ENCODE measurements at places on chromosomes 3 and 15.

DNA sequence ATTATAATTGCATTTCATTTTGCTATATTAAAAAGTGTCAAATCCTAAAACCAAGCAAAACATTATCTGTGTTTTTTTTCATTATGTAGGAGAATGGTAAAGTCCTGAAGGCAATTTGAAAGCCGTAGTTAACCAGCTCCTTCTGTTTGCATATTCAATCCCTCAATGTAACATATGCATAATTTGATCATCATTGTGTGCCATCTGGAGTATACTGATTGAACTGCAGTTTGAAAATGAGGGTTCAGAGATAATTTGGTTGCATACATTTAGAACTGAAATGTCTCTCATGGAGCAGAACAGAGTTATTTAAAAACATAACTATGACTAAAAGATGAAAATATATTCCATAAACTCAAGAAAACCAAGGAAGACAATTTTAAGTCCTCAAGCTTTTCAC lies 518.6 kb downstream of the GBE1 start:
- DNase-seq: no peak

GRCh38 chr15:61327019-61327631 lies 98.0 kb upstream of the RORA start:
- DNase-seq: no peak

DNA sequence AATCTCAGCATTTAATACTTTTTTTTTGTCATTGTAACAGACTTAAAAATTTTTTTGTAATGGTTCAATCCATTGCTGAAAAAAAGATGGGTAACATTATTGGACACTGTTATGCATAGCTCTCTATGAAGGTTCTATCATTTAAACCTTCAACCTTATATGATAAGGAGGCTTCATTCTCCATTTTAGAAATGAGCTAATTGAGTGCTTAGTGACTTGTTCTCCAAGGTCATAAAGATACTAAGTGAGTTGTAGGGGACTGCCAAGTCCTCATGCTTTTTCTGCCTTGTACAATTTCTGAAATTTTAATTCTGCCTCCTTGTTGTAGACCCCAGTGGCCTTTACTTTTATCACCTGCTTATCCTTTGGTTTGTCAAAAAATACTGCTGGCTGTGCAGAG lies 56.7 kb downstream of the MGA start:
- DNase-seq: no peak

- DNase-seq: no peak
Observed at GRCh38 chr3:25652921-25653320, 11.8 kb downstream of the TOP2B start.

GRCh38 chr3:104696470-104696869 lies 670.2 kb upstream of the ALCAM start:
- DNase-seq: no peak

- no peak for DNase-seq
Observed at GRCh38 chr3:122533480-122533879, 18.7 kb upstream of the KPNA1 start.

DNA sequence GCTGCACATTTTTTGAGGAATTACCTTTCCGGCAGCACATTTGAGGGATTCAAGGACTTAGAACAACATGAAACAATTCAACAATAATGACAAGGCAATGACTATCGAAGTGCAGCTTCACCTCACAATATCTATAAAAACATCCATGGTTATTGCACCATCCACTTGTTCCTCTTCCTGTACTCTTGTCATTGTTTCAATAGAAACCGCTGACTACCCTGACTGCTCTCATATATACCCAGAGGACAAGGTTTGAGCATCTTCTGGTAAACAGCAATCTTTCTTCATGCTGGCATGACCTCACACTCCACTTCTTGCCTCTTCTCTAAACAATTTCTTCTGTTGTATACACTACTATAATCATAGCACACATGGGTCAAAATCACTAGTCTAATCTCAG lies 864.9 kb downstream of the FHIT start:
- DNase-seq: peak; percentile 39

DNA sequence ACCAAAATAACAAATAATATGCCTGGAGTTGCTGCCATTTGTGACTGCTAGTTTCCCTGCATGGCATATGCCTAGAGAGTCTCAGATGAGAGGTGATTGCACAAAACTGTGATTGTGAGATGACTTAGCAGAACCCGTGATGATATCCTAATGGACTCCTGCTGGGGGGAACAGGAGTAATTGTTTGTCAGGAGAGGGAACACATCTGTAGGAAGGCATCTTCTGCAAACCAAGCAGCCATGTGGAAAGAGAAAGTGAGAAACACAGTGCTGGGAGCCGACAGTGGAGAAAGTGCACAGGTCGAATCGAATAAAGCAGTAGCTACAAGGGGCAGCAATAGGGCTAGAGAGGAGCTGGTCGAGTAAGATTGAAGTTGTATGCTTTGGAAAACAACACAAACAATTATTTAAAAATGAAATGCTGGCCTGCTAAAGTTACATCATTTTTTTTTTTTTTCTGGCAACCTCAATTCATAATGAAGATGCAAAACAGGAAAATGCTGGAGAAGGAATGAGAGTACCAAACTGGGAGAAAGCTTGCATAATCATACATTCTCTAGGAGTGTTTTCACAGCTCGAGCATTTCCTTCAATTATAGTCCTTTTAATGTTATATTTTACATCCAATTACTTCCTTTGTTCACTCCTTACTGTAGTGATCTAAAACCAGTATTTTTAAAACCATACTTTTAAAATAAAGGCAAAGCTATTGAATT lies 494.2 kb upstream of the AGTR1 start:
- no peak for DNase-seq

DNA sequence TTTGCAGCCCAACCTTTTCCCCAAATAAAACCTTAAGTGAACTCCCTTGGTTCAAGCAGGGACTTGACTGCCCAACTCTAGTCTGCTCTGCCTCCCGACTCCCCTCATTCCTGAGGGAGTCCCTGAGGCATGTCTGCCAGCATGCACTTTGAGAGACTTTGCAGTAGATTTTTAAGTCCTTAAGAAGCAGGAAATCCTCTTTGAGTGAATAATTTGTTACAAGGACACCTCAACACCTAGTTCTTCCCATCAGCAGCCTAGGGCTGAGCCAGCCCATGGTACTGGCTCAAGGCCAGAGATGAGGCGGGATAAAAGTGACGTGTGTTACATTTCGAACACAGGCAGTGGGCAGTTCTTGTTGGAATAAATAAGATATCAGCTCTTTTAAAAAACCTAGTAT lies 204.3 kb upstream of the SLC2A2 start:
- DNase-seq: no peak

GRCh38 chr3:46272028-46272451 lies 29.8 kb downstream of the CCR3 start:
- DNase-seq: no peak

DNA sequence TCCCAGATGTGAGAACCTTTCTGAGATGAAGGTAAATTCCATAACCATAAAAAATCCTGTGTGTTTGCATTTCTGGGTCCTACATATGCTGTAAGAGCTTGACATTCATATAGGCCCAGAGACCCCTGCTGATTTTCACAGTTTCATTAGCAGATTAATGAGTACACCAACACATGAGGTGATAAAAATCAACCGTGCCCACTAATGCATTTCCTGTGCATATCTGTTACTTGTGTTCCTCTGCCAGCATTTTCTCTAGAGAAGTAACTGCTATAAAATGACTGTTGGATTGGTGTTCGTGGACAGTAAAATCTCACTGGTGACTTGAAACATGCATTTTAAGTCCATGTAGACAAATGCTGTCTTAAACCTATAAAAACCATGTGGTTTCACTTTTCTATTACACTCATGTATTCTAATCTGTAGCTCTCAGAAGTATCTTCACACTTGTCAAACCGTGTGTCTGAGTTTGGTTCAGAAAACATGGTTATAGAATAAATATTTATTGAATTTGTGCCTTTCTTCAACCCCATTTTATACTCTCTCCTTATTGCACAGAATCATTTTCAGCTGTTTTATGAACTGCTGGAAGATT lies 14.6 kb downstream of the MAP2K5 start:
- no peak for DNase-seq

DNA sequence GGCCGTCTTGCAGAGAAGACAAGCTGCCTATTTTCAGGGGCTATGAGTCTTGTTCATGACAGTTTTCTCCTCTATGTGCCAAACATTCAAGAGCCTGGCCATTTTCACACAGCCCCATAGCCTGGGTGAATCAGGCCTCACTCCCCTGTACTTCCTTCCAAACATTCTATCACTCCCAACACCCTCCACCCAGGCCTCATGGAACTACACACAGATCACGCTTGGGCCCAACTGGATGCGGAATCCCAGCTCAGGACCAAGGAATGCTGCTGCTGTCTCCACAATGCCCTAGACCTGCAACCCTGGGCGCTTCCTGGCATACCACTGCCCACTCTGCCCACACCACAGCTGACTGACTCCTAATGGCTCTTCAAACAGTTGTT lies 39.4 kb upstream of the PCSK6 start:
- DNase-seq: no peak

- DNase-seq: no peak
Observed at GRCh38 chr3:46586738-46587246, 20.7 kb upstream of the LRRC2 start.

DNA sequence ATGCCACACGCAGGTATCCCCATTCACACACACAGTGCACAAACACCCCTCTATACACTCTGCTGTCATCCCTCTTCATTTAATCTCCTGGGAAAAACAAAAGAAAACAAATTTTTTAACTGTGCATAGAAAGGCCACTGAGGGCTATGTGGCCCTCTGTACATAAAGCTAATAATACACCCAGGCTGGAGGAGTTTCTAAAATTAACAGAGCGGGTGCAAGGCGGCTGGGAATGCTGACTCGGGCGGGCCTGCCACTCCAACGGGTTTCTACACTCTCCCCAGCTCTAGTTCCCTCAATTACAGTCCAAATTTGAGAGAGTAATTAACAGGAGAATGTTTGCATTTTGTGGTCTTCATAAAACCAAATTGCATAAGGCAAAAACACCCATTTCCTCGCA lies 23.1 kb downstream of the HCN4 start:
- no peak for DNase-seq

- no peak for DNase-seq
Observed at GRCh38 chr3:26132942-26133341, 343.1 kb downstream of the OXSM start.

DNA sequence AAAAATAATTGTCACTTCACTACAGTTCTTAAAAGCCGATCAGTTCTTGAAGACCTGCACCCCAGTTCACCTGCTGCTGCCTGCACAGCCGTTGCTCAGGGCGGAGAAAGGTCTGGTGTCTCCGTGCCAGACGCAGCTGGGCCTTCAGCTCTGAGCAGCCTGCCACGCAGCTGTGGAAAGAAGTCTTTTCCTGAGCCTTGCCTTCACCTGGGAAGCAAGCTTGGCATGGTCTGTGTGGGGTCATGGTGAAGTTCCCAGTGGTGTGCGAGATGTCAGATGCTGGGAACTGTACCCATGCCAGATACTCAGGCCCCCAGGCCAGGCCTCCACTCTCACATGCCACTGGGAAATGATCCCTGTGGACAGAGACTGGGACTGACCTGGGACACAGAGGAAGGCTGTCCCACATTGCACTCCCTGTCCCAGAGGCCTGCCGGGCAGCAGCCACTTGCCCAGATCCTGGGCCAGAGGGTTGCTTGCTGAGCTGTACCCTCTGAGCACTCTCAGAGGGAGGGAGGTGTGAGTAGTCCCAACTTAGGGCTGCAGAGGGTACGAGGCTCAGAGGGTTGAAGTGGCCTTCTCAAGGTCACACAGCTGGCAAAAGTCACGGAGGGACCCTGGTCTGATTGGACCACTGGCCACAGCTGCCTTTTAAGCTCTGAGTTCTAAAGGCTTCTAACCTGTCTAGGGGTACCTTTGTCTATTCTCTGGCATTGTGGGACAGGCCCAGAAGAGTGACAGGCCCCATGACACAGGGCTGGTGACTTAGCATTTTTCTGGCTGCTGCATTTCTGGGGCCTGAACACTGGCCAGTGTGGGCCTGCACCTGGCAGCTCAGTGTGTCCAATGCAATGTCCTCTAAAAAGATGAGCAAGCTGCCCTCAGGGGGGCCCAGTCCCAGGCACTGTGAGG lies 55.4 kb downstream of the KLF13 start:
- DNase-seq: no peak

DNA sequence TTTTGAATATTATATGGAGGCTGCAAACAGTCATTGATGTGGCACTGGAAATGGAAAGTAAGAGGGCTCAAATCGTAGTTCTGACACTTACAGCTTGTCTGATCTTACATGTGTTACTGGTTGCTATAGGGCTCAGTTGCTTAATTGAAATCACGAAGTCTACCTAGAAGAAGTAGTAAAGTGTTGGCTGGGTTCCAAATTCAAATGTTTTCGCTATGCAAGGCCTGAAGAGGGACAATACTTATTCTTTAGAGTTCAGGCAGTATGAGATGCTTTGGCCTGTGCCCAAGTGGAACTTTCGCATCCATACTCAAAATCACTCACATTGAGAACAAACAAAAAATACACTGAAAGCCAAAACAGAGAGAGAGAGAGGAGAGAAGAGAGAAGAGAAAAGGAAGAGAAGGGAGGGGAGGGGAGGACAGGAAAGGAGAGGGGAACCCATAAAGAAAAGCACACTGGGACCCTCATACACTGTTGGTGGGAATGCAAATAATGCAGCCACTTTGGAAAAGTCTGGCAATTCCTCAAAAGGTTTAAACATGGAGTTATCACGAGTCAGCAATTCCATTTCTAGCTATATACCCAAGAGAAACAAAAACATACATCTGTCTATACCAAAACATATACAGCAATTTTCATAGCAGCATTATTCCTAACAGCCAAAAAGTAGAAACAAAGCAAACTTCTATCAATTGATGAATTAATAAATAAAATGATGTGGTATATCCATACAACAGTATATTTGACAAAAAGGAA lies 2.9 kb upstream of the FXR1 start:
- DNase-seq: no peak

DNA sequence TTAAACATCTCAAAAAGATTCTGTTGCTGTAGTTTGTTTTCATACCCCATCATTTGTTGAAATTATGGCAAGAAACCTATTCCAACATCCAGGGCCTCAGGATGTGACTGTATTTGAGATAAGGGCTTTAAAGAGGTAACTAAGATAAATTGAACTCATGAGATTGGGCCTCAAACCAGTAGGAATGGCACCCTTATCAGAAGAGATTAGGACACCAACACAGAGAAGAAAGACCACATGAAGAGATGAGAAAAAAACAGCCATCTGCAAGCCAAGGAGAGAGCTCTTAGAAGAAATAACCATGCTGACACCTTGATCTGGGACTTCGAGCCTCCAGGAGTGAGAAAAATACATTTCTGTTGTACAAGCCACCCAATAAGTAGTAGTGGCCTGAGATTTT lies 157.7 kb downstream of the CGGBP1 start:
- DNase-seq: no peak

- no peak for DNase-seq
Observed at GRCh38 chr15:39125904-39126303, 455.0 kb upstream of the THBS1 start.

Measured in bone marrow (tissue), 2 donors.